DMS 273 treated with DMSO at 0.1 percent for 48 hours (cell line): ENCODE measurements at places on chromosomes 11 and 22.

GRCh38 chr11:71118671-71119250 lies 133.6 kb downstream of the SHANK2 start:
- DNase-seq: no peak

- DNase-seq: no peak
Observed at GRCh38 chr11:120239713-120240640, at the start of gene POU2F3. Gene POU2F3 (plus strand): TSS chr11:120240140. CDS start chr11:120240344, 204 bp downstream.

- no peak for DNase-seq
Observed at GRCh38 chr11:67076202-67076601, 19.6 kb downstream of the RHOD start.

- DNase-seq: no peak
Observed at GRCh38 chr11:71285111-71285510, 32.7 kb upstream of the SHANK2 start.

GRCh38 chr22:44632541-44633396 lies 69.2 kb upstream of the PRR5 start:
- DNase-seq: no peak

GRCh38 chr11:18624161-18624560 lies 10.0 kb downstream of the SPTY2D1 start:
- no peak for DNase-seq

DNA sequence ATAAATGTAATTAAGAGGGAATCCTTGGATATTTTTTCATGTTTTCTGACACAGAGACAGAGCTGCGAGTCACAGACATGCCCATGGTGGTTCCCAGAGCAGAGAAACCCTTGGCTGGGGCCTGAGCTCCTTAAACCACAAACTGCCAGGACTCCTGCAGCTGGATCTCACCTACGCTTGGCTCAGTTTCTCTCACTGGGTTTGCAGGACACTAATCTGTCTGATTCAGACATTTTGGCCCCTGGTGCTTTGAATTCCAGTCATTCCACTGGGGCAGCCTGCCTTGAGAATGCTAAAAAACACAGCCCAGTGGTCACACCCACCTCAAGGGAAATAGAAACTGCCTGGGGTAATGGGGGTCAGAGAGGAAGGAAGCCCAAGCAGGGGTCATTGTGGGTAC lies 122.6 kb downstream of the CCDC81 start:
- DNase-seq: no peak

GRCh38 chr11:44445500-44446365 lies 119.7 kb upstream of the CD82 start:
- no peak for DNase-seq

DNA sequence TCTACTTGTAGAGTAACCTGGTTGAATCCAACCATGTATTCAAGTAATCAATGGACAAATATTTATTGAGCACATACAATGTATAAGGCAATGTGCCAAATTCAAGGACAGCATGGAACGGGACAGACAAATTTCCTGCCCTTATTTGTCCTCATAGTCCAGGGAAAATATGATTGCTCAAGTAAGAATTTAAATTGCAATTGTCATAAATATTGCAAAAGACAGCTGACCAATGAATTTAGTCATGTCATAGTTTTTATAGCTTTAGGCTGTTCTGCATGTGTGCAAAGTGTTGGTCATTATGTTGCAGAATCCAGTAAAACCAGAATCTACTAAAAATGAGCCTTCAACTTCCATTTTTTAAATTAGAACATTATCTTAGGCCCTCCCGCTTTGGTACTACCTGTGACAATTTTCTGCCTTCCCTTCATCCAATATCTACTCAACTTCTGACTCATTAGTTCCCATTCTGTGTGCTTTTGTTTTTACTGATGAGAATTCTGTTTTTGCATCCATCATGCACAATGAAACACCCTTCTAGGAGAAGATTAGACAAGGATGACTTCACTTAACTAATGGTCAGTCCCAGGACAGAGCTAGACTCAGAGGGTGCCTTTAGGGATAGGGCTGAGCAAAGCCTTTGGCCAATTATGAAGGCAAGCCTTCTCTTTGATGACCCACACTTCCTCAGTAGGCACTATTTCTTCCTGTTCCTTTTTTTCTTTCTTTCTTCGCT lies 45.8 kb upstream of the FIBIN start:
- no peak for DNase-seq

- no peak for DNase-seq
Observed at GRCh38 chr11:120120805-120121335, 17.0 kb downstream of the TRIM29 start.

DNA sequence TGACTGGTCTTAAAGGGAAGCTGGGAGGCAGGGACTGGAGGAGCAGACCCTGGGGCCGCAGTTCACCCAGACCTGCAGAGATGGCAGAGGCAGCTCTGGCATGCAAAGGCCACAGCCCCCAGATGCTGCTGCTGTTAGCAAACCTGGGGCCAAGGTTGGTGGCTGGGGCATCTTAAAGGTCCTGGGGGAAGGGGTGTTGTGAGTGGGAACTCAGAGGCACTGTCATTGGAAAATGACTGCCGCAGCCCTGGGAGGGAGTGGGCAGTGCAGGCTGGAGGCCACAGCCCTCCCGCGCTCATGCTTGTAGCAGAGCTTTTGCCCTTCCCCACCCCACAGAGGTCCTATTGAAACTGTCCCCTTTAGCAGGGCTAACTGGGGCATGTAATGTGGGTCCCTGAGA lies 111.8 kb downstream of the CTTN start:
- no peak for DNase-seq

DNA sequence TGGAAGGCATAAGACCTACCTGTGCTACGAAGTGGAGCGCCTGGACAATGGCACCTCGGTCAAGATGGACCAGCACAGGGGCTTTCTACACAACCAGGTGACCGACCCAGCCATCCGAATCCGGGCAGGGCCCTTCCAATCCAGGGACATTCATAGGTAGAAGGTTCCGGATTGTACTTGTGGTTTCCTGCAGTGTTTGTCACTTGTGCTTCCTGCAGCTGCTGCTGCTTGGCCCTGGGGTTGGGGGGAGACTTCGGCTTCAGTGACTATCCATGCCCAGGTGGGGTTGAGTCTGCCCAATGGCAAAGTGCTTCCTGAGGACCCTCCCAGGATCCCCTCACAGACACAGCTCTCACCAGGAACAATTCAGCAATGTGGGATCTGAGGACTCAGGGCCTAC lies 2.2 kb downstream of the APOBEC3A start:
- no peak for DNase-seq

GRCh38 chr11:84671325-84671999 lies 955.7 kb downstream of the DLG2 start:
- no peak for DNase-seq

DNA sequence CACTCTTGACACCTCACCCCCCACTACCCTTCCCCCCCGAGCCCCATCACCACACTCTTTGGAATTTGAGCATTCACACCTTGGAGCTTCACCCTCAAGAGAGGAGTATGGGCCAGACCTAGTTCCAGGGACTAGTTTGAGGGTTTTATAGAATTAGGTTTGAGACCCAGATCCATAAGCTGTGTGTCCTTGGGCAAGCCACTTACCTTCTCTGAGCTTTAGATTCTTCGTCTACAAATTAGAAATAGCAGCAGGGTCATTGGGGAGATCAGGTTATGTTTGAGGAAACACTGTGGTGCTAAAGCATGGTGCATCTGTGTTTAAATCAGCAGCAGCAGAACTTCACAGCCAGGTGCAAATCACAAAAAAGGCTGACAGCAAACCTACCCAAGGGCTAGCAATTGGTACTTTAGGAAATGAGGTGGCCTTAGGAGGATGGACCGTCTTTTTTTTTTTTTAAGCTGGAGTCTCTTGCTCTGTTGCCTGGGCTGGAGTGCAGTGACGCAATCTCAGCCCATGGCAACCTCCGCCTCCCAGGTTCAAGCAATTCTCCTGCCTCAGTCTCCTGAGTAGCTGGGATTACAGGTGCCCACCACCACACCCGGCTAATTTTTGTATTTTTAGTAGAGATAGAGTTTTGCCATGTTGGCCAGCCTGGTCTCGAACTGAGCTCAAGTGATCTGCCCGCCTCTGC lies 114.8 kb downstream of the MICAL2 start:
- DNase-seq: no peak

DNA sequence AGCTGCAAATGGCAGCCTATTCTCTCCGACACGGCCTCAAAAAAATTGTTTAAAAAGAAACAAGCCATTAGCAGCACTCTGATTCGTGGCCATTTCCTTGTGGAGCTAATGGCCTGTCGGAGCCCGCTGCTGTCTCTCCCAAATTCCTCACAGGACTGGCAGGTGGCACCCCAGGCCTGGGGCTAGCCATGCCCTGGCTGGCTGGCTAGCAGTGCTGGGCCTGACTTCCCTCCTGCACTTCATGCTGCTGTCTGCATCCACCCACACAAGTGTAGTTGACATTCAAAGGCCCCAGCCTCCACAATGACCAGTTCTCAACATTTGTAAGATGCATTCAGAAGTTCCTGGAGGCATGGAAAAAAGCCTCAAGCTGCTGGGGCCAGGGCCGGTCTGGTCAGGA lies 61.5 kb downstream of the SMCO4 start:
- DNase-seq: no peak

DNA sequence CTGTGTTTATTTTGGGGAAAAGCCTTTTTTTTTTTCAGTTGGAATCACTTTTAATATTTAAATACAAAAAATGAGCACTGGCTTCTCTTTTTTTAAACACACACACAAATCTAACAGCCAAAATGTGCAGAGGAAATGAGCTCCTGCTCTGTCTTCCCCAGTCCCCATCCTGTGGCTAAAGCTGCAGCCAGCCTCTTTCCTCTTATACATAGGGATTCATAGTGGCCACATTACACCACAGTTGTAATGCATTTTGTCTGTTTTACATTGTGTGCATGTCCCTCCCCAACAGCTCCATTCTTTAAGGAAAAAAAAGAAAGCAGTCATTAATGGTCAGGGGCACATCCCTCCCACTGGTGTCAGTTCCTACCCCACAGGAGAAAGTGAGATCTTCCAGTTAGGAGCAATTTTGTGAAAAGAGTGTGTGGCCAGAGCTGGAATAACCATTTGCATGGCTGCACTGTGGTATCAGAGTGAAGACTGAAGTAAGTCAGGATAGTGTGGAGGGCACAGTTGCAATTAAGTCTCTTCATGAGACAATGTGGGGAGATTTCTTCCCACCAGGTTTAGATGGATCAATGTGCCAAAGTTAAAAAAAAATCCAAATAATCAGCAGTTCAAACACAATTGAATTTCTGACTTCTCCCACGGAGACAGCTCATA lies 220.6 kb downstream of the TMEM135 start:
- no peak for DNase-seq

GRCh38 chr22:25083807-25084200 lies 115.9 kb upstream of the CRYBB3 start:
- peak; percentile 39 for DNase-seq

- no peak for DNase-seq
Observed at GRCh38 chr11:40417627-40418026, 1041.8 kb downstream of the LRRC4C start.

GRCh38 chr11:33135216-33135615 lies 26.1 kb downstream of the CSTF3 start:
- no peak for DNase-seq

DNA sequence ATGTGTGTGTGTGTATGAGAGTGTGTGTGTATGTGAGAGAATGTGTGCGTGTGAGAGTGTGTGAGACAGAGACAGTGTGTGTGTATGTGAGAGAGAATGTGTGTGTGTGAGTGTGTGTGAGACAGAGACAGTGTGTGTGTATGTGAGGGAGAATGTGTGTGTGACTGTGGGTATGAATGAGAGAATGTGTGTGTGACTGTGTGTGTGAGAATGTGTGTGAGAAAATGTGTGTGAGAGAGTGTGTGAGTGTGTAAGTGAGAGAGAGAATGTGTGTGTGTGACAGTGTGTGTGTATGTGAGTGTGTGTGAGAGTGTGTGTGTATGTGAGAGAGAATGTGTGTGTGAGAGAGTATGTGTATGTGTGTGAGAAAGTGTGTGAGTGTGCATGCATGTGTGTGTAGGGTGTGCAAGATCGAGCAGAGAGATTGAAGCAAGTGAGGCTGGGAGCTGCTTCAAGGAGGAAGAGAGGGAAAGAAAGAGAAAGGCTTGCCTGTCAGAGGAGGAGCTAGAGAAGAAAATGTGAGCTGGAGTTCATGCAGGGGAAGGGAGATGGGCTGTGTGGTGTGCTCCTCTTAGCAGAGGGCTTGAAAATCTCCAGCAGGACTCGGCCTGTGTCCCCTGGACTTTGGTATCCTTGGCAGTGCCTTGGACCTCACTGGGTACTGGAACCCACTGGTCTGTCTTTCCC lies 27.7 kb upstream of the TP53I11 start:
- no peak for DNase-seq

DNA sequence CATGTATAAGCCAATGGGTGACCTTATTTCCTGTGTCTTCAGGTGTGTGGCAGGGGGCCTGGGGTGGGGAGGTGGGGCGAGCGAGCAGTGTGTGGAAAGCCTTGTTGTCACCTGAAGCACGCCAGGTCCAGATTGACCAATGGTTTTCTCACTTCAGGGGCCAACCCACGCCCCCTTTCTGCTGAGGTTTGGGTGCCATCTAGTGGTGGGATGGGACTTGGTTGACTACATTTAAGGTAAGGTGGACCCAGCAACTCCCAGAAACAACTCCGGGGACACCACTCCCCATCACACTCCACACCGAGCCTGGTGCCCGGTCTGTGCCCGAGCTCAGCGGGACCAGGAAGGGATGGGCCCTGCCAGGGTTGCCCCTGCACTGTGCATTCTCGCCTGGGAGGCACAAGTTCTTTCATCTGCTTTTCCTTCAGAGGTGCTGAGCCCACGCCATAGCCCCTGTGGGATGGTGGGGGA lies 40.0 kb downstream of the TPCN2 start:
- DNase-seq: peak; percentile 6

GRCh38 chr22:35175392-35175791 lies 81.9 kb upstream of the HMGXB4 start:
- DNase-seq: no peak

- DNase-seq: no peak
Observed at GRCh38 chr22:42754658-42755057, 34.0 kb upstream of the A4GALT start.

DNA sequence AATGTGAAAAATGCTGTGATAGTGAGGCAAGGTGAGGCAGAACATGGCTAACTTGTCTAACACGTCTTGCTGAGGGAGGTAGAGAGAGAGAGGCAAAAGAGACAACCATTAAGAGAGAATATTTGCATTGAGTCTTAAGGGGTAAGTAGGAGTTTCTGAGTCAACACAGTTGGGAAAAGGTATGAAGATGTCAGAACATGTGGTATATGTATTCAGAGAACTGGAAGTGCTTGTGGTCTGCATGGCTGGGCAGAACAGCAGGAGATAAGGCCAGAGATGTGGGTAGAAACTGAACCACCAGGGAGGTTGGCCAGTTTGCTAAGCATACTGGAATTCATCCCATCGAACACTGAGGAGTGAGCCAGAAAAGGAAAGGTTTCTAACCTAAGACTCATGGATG lies 25.0 kb upstream of the SLC5A1 start:
- DNase-seq: no peak

DNA sequence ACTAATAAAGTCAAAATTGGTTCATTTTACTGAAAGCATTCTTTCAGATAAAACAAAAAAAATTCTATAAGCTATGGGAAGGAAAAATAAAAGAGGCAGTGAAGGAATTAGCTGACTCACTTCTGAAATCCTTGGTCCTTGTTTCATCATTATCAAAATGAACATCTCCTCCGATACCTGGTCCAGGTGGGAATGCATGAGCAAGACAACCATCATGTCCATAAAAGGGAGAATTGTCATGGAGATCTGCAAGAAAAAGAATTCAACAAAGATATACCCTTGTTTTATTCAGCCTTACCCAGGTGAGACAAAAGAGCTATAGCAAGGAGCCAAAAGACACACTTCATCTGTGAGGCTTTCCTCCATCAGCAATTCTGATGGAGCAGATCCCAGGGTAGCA lies 27.2 kb downstream of the MMP10 start:
- DNase-seq: no peak

GRCh38 chr22:33006220-33006954 lies 51.8 kb downstream of the SYN3 start:
- no peak for DNase-seq
